GM13976 (cell line): ENCODE measurements at places on chromosomes 5 and 9.

GRCh38 chr9:80146466-80146865 lies 574.7 kb downstream of the TLE4 start:
- no peak for DNase-seq

GRCh38 chr9:129567842-129568559 lies 52.9 kb downstream of the C9orf50 start:
- DNase-seq = no peak

DNA sequence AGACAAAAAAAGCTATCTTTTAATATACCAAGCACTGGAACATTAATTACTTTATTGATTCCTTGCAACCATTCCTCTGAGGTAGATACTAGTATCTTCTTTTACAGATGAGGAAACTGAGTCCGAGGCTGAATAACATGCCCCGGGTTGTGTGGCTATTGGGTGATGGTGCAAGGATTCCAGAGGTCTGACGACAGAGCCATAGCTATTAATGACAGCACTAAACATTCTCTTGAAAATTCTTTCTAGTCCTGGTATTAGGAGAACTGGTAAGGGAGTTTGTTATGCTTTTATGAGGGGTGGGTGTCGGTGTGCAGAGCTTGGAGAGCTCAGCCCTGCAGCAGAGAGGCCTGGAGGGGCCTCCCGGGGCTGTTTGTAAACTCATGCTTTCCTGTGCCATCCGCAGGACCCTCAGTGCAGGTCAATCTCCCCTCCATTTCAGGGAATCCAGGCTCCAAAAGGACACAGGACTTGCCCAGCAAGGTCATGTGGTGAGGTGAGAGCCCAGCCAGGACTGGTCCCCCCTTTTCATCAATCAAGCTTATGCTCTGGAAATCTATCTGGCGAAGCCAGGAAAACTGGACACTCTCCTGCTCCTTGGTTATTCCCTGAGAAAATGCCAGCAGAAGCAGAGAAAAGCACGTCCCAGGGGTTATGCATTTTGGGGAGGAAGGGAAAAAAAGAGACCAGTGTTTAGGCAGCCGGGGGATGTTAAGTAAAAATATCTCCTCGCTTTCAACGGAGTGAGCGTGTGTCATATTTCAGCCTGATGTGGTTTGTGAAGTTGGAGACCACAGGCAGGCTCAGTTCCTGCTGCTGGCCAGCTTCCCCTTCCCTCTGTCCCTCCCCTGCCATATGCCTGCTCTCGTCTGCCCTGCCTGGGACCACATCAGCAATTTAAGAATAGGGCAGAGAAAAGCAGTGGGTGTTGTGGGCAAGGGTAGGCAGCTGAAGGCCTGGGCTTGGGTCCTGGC lies 3.7 kb downstream of the GSN start:
- DNase-seq = no peak

- no peak for DNase-seq
Observed at GRCh38 chr5:107372723-107373450, 297.9 kb downstream of the EFNA5 start.

- DNase-seq = no peak
Observed at GRCh38 chr5:135154197-135154596, 120.2 kb upstream of the PITX1 start.

- no peak for DNase-seq
Observed at GRCh38 chr9:3507395-3508077, 18.3 kb downstream of the RFX3 start.

DNA sequence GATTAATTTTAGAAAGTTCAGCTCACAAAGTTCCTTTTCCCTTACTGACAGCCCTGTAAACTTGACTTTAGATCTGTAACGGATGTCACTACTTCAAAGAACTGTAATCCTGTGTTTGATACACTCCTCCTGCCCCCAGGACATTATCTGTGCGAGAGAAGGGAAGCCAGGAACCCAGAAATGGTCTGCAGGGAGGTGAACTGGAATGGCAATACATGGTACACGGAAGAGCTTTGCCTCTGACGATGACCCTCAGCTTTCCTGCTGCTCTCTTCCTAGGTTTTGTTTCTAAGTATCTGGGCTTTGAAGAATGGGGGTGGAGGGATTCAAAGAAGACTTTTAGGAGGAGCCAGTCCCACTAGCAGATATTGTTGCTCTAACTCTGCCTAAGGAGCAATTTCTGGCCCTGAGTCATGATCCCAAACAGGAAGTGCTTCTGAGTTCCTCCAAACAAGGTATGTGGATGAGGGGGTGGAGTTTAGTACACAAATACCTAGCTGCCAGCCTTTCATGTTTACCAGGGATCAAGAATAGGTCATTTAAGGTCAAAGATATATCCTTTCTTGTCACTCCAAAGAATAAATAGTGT lies 43.4 kb upstream of the TMC1 start:
- DNase-seq = peak; percentile 40

GRCh38 chr5:142262683-142263082 lies 62.1 kb downstream of the SPRY4 start:
- no peak for DNase-seq

- no peak for DNase-seq
Observed at GRCh38 chr5:135120951-135121350, 86.9 kb upstream of the PITX1 start.

DNA sequence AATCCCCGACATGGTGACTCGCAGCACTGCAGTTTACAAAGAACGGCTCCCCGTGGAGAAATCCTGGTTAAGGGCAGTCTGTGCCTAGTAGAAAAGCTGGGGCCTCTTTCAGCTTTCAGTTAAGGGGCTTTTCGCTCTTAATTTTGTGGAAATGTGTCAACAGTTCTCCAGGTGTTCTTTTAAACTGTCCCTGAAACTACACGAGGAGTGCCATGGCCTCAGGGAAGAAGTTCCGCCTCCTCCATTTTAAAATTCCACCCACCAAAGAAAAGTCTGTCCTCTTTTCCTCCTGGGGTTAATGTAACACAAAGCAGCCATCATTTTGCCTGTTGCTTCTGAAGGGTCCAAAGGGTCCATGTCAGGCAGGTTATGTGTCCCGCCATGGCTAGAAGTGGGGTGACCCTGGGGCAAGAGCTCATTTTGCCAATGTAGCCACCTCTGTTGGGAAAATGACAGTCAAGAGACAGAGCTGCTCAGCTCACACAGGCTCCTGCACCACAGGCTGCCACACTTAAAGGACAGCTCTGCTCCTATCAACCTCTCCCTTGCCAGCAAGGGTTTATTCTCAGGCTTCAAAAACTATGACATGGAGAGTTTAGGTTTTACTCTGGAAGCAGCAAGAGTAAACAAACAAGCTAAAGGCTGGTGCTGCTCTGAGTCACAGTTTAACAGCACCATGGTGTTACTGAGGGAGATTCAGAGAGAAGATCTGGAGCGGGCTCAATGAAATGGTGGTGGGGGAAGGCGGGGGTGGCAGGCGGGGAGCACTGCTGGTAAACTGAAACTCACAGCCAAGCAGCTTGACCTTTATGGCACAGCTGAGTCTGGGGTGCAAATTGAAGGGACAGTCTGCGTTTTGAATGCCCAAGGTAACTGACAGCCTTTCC lies 3.2 kb downstream of the WHRN start:
- DNase-seq = no peak

DNA sequence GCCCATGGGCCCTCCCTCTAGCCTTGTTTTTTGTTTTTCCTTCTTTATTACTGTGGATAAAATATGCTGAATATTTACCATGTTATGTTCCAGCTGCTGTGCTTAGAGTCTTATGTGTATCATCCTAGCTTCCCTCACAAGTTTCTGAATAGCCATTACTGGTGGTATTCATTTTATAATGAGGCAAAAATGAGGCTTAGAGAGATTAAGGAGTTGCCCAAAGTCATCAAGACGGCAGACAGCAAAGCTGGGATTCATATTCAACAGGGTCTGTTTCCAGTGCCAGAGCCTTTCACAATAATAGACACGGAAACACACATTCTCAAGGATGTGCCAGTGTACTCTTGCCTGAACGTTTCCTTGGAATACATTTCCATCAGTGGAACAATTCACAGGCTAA lies 258.1 kb downstream of the CTNND2 start:
- no peak for DNase-seq

DNA sequence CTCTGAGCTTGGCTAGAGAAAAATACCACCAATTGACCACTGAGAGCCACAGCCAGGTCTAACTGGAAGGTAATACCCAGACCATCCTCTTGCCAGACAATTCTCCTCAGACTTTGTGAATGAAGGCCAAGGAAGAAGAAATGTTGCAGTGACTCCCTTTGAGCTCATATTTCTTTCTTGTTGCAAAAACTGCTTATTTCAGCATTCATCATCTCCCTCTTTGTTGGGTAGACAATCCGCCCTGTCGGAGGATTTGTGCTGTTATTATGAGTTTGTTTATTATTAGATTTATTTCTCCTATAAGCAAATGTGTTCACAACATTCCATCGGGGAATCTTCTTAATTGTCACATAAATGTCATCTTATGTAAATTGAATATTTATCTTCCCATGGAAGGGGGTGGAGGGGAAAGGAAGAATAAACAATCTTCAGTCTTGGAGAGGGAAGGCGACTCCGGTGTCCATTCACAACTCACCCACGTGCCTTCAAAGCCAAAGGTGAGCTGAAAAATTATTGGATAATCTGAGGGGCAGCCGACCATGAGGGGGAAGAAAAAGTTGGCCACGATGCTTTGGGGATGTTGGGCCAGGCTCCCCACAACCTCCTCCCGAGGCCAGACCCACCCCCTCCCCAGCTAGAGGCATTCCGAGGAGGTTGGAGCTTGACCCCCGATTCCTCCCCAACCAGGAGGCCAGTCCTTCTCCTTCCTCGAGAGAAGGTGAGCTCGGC lies 1.8 kb upstream of the JADE2 start:
- no peak for DNase-seq

- no peak for DNase-seq
Observed at GRCh38 chr9:34579104-34579807, 10.3 kb downstream of the CNTFR start.

DNA sequence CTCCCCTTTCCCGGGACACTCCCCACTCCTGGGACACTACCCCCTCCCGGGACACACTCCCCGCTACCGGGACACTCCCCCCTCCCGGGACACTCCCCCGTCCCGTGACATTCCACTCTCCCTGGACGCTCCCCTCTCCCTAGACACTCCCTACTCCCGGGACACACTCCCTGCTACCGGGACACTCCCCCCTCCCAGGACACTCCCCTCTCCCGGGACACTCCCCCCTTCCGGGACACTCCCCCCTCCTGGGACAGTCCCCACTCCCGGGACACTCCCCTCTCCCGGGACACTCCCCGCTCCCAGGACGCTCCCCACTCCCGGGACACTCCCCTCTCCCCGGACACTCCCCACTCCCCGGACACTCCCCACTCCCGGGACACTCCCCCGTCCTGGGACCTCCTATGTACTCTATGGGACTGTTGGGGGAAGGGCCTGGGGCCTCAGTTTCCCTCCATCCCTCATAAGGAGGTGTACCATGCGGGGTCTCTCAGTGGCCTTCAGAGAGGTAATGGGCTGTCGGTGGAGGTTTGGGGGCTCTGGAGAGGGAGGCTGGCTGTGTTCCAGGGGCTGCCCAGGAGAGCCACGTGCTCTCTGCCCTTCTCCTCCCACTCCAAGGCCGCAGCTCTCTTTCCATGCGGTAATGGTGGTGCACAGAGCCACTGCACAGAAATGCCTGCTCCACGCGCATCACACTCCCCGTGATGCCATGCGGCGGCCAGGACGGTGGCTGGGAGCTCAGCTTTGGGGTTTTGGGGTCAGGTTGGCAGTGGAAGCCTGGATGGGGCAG lies 96.2 kb downstream of the RXRA start:
- DNase-seq = no peak

- no peak for DNase-seq
Observed at GRCh38 chr5:180633283-180634177, 15.9 kb downstream of the FLT4 start.

GRCh38 chr5:132417010-132417439 lies 47.5 kb downstream of the SLC22A5 start:
- no peak for DNase-seq

DNA sequence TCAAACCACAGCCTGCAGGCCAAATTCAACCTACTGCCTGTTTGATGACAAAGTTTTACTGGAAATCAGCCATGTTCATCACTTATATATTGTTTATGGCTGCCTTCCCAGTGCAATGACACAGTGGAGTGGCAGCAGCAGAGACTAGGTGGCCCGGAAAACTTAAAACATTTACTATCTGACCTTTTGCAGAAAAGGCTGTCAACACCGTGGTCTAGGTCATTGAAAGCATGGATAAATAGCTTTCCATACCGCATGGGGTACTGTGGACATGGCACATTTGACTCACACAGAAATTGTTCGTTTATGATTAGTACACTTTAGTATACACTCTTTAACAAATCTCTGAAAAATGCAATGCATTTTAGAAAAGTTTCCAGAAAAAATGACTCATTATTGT lies 298.3 kb upstream of the EFNA5 start:
- DNase-seq = no peak

DNA sequence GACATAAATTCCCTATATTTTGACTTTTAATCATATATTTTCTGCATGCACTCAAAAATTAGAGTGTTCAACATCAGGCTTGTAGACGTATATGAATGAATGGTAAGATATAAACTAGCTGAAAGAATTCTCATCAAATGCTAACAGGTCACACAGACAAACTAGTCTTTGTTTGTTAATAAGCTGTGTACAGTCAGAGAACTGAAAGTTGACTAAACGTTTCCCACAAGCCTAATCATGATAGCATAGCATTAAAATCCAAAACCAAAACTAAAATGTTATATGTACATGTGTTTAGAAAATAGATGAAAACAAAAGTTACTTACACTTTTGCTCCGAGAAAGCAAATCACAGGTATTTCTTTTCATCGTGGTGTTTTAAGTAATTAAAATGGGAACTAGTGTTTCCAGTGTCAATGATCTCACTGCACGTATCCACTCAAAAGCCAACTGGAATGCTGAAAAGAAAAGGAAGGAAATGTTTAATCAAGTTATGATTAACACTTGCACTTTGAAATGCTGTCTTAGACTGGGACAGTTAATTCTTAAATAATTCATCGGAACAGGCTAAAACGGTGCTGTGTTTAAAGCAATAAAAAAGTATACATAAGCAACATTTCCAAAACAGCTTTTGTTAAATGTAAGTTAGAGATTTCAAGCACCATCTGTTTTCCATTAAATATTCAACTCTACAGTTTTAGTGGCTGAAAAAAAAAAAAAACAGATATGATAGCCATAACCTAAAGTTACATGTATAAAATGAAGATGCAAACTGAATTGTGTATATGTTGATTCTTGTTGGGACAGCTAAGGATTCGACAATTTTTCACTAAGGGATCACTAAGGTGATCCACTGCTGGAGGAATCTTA lies 291.9 kb upstream of the PDE4D start:
- no peak for DNase-seq

DNA sequence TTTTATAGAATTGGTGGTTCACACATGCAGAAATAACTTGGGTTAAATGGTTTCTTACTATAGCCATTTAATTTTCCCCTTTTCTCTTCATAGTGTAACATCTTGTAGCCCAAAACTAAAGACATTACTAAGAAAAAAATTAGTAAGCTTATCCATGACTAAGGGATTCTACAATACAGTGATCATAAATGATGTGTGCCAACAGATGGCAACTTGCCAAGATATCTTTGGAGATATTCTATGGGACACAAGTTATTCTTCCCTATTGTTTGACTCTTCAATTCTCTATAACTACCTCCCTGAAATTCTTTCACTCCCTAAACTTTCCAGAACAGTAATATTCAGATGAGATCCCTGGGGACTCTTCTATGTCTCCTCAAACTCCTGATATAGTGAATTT lies 580.6 kb downstream of the PTPRD start:
- DNase-seq = no peak

- DNase-seq = no peak
Observed at GRCh38 chr9:121368138-121368522, 1.9 kb downstream of the STOM start.

GRCh38 chr9:132006677-132007370 lies 72.8 kb downstream of the MED27 start:
- peak; percentile 59 for DNase-seq
